Mammary epithelial cell (primary cell): ENCODE measurements at places on chromosomes 2 and 18. TPM values are rescaled to one million over a fixed set of nuclear protein-coding genes. Genes with fewer than 3 reads are reported as not detected.
A peak's percentile ranks its signal among the peaks of the same experiment; 100 is the strongest.

GRCh38 chr2:235669983-235670962, 176.4 kb downstream of the AGAP1 start:
- peak; percentile 43 for DNase-seq

DNA sequence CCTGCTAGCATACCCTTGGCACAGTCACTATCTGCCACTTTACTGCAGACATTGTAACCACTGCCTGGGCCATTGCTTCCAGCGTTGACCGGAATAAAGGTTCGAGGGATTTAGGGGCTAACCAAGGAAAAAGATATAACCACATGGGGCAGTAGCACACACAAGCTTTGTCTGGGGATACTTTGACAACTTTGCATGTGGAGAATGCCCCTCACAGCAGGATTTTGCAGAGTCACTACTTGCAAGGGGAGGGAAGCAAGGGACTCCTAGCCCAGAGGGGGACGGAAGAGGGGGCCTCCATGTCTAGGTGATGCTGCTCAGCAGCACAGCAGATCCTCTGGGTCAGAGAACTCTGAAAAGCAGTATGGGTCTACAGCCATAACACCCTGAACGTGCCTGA, 138.7 kb downstream of the SPP2 start:
- DNase-seq = no peak

DNA sequence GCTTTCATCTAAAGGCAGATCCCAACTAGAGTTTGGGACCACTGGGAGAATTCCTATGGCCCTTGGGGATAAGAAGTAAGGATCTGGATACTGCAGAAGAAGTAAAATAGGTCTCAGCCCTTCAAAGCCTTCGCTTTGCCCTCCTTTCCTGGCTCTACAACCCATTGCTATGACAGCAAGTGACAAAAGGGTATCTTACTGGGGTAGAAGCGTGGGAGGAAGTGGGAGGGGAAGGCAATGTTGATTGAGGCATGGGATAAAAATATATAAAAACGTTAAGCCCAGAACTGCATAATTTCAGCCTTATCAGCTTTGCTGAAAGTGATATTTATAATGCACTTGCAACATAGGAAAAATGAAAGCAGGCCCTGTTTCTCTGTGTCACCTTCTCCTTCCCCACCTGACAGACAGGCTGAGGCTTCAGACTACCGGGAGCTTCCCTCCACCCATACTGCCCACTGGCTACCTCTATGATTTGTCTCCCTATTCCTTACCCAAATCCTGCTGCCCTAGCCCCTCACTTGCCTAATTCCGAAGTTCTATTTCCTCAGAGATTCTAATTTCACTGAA, 14.9 kb upstream of the SOS1 start:
- no peak for DNase-seq

Gene C2orf66
- total RNA-seq = 0.50 TPM

GRCh38 chr2:21833767-21834166, 710.0 kb downstream of the TDRD15 start:
- no peak for DNase-seq

DNA sequence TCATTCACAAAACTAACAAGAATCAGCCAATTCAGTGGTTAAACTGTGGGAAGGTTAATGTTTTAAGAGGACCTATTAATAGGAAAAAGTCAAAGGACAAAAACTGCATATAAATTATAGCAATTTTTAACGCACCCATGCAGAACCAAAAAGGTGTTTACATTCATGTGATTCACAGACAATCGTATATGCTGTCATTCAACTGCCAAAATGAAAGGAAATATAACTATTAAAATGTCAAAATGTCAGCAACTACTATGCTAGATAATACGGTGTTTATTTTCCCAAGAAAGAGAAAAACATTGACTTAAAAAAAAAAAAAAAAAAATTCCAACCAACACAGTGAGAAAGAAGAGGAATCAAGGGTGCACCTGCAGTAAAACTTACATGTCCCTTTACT, 48.5 kb downstream of the DYM start:
- DNase-seq = no peak

- no peak for DNase-seq
These were observed 91.8 kb downstream of the MTCL1 start for GRCh38 chr18:8797206-8797605.

DNA sequence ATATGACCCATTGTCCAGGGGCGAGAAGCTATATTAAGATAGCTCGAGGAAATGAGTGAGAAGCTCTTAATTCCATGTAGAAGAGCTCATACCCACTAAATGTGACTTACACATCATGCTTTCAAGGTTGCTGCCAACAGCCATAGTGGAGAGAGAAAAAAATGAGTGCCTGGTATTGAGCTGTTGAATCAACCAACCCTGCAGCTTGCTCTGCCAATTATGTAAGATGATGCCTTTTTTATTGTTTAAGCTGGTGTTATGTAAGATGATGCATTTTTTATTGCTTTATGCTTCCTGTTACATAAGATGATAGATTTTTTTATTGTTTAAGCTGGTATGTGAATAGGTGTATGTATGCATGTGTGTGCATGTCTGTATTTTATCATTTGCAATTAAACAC, 228.2 kb downstream of the CCDC178 start:
- DNase-seq = peak; percentile 9

GRCh38 chr18:55224086-55224625, 264.9 kb upstream of the CCDC68 start:
- no peak for DNase-seq

- peak; percentile 95 for DNase-seq
These were observed 195.7 kb upstream of the SESTD1 start for GRCh38 chr2:179460181-179460929.

Gene TCF23
- 0.08 TPM in 1 of 2 replicates, not detected in the other for total RNA-seq

Gene GMCL1
- 11.5 TPM for total RNA-seq

GRCh38 chr18:56445422-56445821, 193.0 kb downstream of the TXNL1 start:
- DNase-seq = no peak

Gene TM4SF20
- not detected for total RNA-seq

DNA sequence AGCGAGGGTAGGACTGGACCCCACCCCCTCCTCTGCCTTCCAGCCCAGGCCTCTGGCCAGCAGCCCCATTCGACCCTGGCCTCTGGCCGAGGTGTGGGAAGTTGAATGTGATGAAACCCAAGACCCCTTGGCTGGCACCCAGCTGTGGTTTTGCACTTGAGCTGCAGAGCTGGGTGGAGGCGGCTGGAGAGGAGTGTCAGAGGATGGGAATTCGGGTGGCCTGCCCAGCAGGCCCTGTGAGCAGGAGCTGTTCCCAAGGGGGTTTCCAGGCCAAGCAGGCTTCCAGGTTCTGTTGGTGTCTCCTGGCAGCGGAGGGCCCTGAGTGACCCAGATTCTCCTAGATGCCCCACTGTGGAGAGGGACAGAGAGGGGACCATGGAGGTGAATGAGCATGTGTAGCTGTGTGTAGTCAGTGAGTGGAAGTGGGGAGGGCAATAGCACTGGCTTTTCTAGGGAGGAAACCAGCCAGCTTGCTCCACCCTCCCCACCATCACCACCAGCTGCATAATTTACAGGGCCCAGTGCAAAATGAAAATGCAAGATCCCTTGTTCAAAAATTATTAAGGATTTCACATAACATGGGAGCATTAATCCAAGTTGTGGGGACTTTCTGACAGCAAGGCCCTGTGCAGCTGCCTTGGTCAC, 172.2 kb upstream of the HAAO start:
- DNase-seq = peak; percentile 85

Gene GKN2
- not detected in 2 replicates for total RNA-seq

DNA sequence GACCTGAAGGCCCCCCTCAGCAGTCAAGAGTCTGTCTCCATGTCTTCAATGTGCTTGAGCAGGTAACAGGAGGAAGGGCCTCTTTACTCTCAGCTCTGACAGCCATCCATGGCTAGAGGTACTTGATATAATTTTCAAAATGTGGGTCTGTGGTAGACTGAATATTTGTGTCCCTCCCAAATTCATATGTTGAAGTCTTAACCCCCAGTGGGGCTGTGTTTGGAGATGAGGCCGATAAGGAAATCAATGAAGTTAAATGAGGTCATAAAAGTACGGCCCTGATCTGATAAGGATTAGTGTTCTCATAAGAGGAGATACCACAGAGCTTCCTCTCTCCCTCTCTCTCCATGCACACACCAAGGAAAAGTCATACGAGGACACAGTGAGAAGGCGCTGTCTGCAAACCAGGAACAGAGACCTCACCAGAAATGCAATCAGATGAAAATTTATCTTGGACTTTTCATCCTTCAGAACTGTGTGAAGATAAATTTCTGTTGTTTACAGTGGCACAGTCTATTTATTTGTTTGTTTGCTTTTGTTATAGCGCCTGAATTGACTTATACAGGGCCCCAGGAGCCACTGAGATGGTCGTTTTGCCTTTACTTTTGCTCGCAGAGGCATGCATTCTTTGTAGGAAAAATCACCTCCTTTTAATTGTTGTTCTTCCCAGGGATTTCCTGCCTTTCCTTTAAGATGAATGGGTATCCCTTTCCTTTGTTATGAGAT, 274.8 kb upstream of the TRIB2 start:
- DNase-seq = no peak

DNA sequence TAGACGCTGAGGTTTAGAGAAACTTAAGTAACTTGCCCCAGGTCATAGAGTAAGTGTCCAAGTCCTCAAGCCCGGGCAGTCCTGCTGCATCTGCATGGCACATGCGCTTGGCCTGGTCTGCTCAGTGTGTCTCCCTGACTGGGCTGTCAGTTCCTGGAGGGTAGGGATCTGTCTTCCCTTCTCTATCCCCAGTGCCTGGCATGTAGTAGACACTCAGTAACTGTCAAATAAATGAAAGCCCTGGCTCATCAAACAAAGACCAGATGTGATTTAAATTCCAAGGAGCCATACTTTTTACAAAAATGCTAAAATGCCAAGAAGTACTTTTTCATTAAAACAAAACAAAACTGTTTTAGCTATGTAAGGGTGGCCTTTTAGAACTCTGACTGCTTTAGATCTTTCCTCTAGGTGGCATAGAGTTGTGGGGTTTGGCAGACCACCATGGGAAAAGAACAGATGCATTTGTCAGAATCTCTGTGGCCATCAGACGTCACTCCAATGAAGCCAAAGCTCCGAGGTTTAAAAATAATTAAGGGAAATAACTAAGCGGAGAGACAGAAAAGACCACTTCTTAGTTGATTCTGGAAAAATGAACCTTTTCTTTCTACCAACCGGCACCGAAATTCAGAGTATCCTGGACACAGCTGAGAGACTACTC, 34.0 kb downstream of the EPAS1 start:
- no peak for DNase-seq

DNA sequence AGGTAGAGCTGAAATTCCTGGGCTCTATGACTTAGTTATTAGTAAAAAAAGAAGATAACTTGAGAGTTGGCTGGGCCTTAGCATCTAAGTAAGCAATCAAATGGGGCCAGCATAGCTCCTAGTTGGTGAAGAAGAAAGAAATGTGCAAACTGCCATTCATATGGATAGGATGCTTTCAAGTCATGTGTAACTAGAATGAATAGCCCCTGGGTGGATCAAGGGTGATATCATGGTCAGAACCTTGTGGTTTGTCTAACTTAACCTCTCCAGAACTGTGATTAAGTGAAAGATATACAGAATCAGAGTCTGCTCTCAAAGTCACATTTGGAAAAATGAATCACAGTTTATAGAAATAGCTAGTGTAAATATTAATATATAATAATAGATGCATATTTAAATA, 198.7 kb upstream of the DTNA start:
- DNase-seq = no peak

Gene IL36B
- total RNA-seq = not detected

DNA sequence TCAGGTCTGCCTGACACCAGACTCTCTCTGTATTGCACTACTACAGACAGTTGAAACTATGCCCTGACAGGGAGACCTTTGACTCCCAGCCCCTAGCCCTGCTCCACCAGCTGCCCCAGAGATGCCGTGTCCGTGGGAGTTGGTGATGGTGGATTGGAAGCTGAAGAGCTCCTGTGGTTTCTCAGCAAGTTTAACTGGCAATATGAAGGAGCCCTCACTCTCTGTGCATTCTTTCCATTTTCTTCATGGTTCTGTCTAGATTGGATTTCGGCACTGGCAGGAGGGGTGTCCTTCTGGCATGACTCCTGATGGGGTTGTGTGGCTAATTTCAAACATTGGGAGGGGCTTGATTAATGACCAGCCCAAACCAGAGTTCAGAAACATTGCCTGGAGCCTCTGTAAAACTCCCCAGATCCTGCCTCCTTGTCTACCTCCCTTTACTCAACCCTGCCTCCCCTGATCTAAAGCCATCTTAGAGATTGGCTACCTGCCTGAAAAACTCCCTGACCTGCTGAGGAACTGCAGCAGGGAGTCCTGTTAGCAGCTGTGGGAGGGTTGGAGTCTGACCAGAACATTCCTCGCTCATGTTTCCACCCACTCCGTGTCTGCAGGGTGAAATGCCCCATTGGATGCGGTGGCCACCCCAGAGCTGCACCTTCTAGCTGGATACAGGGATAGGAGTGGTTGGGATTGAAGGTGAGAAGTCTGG, 206.9 kb upstream of the SPRED2 start:
- peak; percentile 66 for DNase-seq

Gene PGAP1
- total RNA-seq = 13.7 and 14.9 TPM in 2 replicates
